ENCODE measurements at places on chromosomes 12 and 14.

GRCh38 chr12:14954269-14954668 lies 7.1 kb downstream of the ARHGDIB start:
- peak; percentile 55 for DNase-seq

DNA sequence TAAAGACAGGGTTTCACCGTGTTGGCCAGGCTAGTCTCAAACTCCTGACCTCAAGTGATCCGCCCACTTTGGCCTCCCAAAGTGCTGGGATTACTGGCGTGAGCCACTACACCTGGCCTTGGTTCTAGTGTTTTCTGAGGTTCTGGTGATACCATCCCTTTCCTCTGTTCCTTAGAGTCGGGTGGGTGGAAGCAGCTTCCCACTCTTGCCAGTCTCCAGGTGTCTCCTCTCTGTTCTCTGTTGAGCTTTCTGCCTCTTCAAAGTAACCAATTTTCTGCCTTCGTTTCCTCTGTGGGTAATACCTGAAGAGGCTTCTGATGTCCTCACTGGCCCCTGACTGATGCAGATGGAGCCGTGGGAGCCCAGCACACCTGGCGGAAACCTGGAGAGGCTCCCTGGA lies 53.4 kb upstream of the LHX5 start:
- DNase-seq: no peak

GRCh38 chr12:66061076-66061475 lies 69.5 kb downstream of the LLPH start:
- DNase-seq: no peak

DNA sequence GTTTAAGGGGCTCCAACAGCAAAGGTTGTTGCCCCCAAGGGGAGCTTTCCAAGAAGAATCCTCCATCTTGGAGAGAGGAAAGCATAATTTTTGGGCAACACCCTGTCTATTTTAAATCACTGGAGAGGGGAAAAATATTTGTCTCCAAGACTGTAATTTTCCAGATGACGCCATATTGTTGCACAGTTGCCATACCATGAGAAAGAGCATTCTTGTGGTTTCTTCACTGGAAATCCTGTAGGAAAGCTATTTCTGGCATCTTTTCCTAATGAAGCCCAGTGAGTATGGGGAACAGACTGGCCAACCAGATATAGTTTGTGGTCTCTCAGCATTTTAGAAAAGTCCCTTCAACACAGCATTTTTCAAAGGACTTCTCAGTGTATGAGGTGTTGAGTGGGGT lies 88.1 kb upstream of the MANSC4 start:
- no peak for DNase-seq

- no peak for DNase-seq
These were observed 352.6 kb downstream of the BCL11B start for GRCh38 chr14:98919434-98919833.

GRCh38 chr12:6336889-6337853 lies 4.7 kb downstream of the TNFRSF1A start:
- DNase-seq: peak; percentile 75

- DNase-seq: no peak
These were observed 350.7 kb downstream of the C12orf50 start for GRCh38 chr12:87678453-87678852.

Measured in CD4-positive, alpha-beta T cell treated with Interleukin-10 for 1 hour (primary cell).